ENCODE measurements at places on chromosomes 2 and 18.

DNA sequence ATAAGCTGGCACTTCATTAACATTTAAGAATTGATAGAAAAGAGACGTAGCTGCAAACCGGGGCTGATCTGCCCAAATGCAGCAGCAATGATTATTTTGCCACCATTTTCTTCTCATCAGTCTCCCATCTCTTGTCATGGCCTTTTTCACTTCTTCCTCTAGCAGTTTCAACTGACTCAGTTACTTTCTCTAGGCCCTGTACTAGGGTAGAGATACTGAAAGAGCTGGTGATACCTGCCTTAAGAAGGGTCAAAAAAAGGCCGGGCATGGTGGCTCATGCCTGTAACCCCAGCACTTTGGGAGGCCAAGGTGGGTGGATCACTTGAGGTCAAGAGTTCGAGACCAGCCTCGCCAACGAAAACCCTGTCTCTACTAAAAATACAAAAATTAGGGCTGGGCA lies 127.4 kb downstream of the LTBP1 start:
- no peak for DNase-seq

GRCh38 chr2:147133286-147133908 lies 711.4 kb upstream of the ACVR2A start:
- DNase-seq = no peak

DNA sequence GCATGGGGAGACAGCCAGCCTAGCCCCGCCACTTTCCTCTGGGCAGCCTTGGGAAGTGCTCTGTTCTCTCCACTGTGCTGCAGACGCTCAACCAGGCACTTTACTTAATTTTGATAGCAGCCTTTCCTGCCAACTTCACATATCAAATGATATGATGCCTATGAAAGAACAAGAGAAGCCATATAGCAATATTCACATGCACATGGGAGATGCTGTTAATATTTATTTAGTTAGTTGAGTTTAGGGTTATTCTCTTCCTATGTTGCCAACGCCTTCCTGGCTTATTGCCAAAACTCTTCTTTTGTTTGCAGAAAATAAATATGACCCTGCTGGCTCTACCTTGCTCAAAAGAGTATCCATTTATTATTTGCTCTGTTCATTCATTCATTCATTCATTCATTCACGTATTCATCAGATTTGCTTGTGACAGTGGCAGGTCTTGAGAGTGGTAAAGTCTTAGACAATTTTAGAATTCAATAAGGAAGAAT lies 99.3 kb downstream of the GATA6 start:
- no peak for DNase-seq

DNA sequence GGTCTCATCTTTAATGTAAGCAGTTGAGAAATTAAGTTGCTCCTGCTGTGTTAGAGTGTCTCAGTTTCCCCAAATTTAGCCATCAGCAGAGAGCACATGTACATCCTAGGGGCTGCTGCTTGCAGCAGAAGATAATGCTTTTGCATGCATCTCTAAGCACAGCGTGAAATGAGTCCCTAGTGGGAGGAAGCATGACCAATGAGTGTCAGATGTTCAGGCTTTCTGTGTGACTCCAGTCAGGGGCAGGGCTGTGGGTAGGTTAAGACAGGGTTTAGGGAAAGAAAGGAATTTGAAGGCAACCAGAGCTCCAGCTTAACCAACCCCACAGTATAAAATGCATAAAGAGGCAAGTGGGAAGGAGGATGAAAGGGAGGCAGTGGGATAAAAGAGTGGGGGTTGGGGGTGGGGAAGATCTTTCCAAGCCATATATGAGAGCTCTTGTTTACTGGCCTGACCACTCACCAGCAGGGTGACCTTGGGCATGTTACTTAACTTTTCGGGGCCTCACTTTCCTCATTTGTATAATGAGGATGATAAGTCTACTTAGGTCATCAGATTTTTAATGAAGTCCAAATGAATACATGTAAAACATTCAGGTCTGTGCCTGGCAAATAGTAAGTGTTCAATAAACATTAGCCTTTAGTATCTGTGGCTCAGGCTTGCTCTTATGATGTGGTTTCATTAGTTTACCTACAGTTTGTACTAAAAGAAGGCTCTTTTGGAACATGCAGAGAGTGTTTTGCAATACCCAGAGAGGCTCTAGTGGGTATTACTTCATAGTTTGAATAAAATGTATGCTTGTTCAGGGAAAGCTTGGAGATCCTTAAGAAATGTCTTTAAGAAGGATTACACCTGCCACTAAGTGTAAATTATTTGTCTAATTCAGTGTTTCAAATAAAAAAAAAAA lies 42.7 kb upstream of the PELI1 start:
- no peak for DNase-seq

GRCh38 chr2:233705911-233706506 lies 6.7 kb upstream of the UGT1A5 start:
- DNase-seq = no peak

DNA sequence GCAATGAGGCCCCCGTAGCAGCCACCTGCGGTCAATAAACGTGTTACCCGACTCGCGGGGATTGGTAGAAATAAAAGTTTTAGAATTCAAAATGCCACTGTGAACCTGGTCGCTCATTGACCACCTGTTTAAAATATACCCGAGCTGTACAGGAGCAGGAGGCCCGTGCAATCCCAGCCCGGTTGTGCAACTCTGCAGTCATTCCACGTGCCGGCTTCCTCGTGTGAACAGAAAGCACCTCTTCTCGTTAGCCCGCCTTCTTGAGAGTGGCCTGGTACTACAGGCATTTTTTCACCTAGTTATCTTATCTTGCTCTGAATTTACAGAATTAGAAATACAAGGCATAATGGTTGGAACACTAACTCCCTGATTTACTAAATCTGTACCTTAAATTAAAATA lies 660.7 kb downstream of the GALR1 start:
- DNase-seq = no peak

GRCh38 chr18:32420084-32420750 lies 50.5 kb downstream of the GAREM1 start:
- DNase-seq = no peak

GRCh38 chr2:236633219-236633570 lies 63.6 kb downstream of the ACKR3 start:
- no peak for DNase-seq

GRCh38 chr18:60538891-60539290 lies 166.3 kb upstream of the MC4R start:
- DNase-seq = no peak

- DNase-seq = no peak
Observed at GRCh38 chr2:145184741-145185651, 665.1 kb upstream of the ZEB2 start.

DNA sequence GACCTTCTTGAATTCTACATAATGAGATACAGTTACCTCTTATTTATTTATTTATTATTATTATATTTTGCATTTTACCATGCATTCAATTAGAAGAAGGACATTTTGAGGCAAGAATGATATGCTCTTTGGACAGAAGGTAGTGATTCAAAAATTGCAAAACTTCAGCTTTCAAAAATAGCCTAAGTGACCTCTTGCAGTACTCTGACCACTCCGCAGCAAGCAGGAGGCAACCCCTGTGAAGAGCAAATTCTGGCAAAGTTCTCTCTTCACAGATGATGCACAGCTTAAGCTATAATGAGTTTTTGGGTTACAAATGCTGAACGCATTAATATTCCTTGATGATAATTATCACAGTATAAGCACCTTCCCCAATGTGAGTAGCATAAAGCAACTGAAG lies 170.0 kb downstream of the ZNF521 start:
- DNase-seq = no peak

- DNase-seq = no peak
Observed at GRCh38 chr2:98240786-98241398, 105.4 kb upstream of the CNGA3 start.

GRCh38 chr2:43191947-43192516 lies 34.4 kb downstream of the ZFP36L2 start:
- DNase-seq = no peak

GRCh38 chr2:207304761-207305160 lies 139.0 kb upstream of the KLF7 start:
- no peak for DNase-seq

DNA sequence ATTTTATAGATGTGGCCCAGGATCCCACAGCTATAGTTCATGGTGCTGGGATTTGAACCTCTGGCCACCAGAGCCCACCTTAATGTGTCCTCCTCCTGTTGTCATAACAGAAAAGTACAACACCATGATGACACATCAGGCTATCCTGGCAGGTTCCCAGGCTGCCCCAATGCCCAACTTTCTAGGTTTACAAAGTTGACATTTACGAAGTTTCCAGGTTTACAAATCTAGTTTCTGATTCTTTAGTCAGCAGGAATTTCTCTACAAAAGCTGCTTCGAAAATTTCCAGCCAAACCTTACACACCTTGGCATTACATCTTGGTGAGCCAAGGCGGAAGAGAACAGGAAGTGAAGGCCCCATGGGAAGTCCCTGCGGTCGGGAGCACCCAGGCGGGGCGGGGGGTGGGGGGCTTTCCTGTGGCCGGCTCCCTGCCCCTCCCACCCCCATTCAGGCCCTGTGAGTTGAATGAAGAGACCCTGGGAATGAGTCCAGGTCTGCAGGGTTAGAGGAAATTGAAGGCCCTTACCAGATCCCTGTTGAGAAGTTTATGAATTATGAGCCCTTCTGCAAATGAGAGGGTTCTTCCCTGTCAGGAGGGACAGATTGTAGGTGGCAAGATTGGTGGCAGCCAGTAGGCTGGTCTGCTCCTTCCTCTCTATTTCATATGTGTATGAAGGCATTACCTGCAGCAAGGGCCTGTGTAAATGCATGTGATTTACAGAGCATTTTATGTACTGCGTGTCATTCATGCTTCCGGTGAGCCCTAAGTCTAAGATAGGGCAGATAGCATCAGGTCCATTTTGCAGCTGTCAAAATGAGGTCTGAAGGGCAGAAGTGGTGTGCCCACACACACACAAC lies 11.1 kb upstream of the IL1RN start:
- DNase-seq = no peak

- DNase-seq = no peak
Observed at GRCh38 chr2:85394261-85394681, 15.9 kb downstream of the CAPG start.

DNA sequence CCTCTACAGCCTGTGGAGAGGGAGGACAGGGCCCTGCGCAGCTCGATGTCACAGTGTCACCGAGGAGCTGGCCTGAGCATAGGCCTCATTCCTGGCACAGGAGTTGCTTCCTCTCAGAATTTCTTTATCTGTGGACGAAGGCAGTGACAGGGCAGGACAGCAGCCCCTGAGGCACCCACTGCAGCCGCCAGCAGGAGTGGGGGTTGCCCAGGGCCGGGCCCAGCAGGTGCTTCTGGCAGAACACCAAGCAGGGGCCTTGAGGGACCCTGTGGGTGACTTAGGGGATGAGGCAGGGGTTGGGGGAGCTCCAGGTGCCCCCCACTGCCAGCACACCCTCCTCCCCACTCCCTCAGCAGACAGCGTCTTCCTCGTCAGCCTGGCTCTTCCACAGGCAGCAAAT lies 290.0 kb downstream of the PHLPP1 start:
- DNase-seq = no peak

GRCh38 chr2:136243638-136244535 lies 125.9 kb upstream of the CXCR4 start:
- no peak for DNase-seq

GRCh38 chr2:12501469-12502158 lies 215.1 kb upstream of the TRIB2 start:
- DNase-seq = no peak

DNA sequence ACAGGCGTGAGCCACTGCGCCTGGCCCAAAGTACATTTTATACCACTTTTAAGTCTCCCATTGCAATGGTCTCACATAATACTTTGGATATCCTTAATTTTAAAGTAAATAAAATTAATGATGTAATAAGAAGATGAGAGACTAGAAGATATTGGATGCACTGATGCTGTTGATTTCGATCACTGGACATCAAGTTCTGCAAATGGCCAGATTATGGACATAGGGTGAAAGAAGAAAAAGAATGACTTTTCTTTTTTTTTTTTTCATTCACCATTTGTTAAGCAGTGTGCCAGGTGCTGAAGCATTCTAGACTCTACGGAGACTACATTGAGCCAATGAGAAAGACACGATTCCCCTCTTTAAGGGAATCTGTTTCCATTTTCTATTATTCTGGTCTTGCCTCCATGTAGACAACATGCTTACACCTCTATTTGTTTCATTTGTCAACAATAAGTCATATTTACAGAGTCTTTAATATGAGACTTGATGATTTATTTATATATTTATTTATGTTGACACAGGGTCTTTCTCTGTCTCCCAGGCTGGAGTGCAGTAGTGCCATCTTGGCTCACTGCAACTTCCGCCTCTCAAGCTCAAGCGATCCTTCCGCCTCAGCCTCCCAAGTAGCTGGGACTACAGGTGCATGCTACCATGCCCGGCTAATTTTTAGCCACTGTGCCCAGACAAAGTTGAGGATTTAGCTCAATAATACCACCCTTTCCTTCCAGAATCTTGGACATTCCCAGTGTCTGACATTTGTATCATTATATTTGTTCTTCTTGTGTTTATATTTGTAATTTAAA lies 23.7 kb downstream of the FN1 start:
- no peak for DNase-seq

GRCh38 chr2:46704041-46704440 lies 211.6 kb downstream of the MCFD2 start:
- no peak for DNase-seq
